Thyroid gland (tissue), 4 donors: ENCODE measurements at places on chromosomes 12 and 14.

DNA sequence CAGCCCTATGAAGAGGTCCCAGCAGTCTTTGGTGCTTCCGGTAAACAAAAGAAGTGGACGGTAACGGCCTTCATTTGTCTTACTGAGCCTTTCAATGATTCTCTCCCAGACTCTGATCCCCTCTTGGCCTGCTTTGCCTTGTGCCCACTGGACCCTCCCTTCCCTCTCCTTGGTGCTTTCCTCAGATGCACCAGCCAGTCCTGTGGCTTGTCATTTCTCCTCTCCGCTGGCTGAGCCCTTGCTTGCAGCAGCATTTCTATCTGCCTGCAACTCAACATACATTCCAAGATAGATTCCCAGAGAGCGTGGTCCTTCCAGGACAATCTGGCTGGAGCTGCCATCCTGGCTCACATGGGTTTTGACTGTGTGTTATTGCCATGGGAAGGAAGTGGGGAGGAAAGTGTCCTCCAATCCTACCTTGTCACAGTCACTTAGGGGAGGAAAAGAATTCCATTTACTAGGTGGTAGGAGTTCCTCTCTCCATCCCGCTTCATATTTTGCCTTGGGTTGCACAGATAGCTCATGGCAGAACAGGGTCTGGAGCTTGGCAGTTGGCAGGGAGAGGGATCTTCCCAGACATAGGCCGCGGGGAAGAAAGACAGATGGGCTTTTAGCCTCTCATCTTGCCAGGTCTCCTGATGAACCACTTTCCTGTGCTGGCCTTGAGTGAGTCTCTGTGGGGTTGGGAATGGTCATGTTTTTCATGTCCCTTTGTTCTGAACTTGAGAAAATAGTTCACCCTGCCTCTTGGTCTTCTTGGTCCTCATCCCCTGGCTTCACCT lies 92.8 kb upstream of the KCNA1 start:
- no peak for DNase-seq

GRCh38 chr12:103707446-103707845 lies 120.4 kb downstream of the STAB2 start:
- no peak for DNase-seq

DNA sequence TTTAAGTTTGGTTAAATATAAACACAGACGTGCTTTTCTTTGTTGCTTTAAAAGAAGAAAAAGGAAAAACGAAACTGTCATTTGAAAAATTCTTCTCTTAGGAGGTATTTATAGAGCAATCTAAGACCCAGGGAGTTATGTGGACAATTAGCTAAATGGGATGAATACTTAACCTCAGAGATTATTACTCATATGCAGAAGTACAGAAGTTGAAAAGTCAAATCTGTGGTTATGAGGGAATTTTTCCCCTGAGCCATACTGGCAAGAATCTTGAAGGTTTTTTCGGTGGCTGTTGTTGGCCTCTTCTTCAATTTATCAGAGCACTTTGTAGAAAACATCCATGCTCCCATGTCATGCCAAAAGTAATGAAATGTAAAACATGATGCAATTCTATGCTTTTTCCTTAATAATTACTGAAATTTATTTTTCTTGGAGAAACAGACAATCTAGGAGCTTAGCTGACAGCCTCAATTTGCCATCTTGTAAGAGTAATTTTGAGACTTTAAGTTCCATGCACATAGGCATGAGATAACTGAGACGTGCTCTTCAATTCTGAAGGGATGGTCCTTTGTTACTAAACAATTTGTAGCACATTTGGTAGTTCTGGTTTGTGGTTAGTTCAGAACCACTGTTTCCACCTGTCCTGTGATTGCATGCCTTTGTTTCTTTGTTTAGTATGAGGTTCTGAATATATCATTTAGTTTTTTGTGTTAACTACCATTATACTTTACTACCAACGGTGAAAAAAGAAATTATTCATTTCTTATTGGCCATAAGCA lies 126.6 kb downstream of the BCAT1 start:
- DNase-seq: no peak

GRCh38 chr14:89621009-89621421 lies 204.0 kb upstream of the FOXN3 start:
- no peak for DNase-seq

- DNase-seq: no peak
Measured at GRCh38 chr12:823028-823698, 70.8 kb downstream of the WNK1 start.

DNA sequence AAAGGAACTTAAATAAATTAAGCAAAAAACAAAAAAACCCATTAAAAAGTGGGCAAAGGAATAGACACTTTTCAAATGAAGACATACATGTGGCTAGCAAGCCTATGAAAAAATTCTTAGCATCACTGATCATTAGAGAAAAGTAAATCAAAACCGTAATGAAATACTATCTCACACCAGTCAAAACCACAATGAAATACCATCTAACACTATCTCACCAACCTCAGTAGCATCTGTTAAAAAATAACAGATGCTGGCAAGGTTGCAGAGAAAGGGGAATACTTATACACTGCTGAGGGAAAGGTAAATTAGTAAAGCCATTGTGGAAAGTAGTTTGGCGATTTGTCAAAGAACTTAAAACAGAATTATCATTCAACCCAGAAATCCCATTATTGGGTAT lies 381.1 kb downstream of the FLRT2 start:
- no peak for DNase-seq

- no peak for DNase-seq
Measured at GRCh38 chr12:74849801-74850200, 312.2 kb downstream of the ATXN7L3B start.

GRCh38 chr14:60114881-60115280 lies 23.2 kb downstream of the PCNX4 start:
- no peak for DNase-seq

DNA sequence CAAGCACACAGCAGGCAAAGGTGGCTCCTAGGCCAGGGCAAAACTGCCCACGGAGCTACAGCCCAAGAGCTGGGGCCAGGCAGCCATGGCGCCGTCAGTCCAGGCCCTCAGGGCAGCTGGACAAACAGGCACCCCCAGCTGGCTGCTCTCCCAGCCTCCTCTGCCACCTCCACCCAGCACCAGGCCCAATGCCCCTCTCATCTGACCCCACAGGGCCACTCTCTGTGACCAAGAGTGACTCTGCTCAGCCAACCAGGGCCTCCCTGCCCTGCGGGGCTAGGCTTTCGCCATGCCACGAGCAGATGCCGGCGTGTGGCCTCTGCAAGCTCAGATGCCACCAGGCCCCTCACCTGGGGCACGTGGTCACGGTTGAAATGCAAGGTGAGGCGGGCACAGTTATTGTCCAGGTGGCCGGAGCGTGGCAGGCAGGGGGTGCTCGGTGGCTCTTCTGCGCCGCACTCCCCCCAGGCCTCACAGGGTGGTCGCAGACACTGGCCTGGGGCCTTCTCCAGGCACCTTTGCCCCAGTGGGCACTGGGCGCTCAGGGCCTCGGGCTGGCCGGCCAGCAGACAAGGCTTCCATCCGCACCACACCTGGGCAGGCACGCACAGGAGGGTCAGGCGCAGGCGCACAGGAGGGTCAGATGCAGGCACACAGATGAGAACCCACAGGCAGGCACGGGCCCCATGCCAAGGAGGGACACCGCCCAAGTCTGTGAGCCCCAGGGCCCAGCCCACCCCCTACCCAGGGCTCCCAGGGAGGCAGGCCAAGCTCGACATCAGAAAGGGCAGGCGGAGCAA lies 23.0 kb downstream of the JAG2 start:
- no peak for DNase-seq

- DNase-seq: no peak
Measured at GRCh38 chr12:45205165-45205825, 10.6 kb upstream of the ANO6 start.

- DNase-seq: no peak
Measured at GRCh38 chr12:4610481-4610880, 38.4 kb downstream of the AKAP3 start.

DNA sequence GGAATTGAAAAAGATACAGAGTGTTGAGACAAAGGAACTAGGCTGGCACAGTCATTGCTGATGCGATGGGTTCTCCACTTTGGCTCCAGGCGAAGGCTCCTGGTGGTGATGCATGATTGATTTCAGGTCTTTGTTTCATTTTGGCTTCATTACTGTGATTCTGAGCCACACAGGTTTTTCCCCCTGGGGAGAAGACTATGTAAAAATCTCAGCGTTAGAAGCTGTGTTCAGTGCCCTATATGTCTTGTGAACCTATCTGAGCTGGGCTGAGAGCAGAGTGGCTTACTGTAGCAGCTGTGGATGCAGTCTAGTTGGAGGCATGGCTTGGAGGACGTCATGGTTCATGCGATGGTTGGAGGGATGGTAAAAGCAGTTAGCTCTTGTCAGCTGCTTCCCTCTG lies 54.0 kb downstream of the GPATCH2L start:
- no peak for DNase-seq

- no peak for DNase-seq
Measured at GRCh38 chr14:48582938-48583337, 907.5 kb upstream of the MDGA2 start.

GRCh38 chr14:76514213-76514998 lies 138.5 kb downstream of the ESRRB start:
- peak; percentile 6 for DNase-seq

DNA sequence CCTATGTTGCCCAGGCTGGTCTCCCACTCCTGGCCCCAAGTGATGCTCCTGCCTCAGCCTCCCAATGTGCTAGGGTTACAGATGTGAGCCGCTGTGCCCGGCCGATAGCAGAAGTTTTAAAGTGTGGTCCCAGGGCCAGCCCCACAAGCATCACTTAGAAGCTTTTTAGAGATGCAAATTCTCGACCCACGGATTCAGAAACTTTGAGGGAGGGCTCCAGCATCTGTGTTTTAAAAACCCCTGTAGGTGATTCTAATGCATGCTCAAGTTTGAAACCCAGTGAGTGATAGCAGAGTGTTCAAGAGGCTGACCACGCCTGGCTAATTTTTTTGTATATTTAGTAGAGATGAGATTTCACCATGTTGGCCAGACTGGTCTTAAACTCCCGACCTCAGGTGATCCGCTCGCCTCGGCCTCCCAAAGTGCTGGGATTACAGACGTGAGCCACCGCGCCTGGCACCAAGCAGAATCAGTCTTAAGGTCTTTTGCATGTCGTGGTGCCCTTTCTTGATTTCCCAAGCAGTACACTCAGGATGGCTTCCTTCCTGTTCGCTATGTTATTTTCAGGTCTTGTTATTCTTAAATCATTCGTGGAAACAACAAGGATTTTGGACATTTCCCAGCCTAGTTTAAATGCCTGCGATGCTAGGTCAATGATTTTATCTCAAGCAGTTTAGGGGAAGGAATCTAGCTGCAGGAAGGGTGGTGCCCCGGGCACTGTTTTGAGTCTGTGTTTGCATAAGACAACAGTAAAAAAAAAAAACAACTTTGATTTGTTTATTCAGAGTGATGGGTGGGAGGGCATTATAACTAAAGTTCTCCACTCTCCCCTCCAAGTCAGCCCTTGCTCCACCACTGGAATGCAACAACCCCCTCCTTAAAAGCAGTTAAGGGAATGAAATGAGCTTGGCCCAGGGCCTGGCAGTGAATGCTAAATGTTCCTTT lies 9.2 kb upstream of the RILPL2 start:
- peak; percentile 85 for DNase-seq

GRCh38 chr12:66159123-66159522 lies 10.7 kb downstream of the TMBIM4 start:
- DNase-seq: no peak

GRCh38 chr12:129067491-129067890 lies 214.2 kb downstream of the GLT1D1 start:
- no peak for DNase-seq

DNA sequence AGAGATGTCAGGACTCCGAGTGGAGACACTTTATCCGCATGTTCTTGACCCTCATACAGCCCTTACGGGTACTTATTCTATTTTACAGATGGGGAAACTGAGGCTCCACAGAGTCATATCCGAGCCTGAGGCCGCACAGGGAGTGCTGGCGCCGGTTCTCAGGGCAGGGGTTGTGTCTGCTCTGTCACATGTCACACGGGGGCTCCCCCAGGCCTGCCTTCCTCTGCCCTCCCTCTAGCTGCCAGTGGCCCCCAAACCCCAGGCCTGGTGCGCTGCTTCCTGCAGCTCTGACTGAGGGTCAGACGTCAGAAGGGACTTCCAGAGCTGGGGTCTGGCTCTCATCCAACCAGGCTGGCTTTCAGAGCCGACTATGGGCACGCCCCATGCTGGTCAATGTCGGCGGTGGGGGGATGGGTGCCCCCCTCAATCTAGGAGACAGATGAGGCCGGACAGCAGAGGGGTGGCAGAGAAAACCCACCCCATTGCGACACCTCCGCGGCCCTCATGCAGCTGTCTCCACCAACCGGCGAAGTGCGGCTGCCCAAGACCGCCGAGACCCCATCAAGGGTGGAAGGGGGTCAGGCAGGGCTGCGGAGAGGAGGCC lies 811 bp upstream of the INF2 start:
- DNase-seq: peak; percentile 28
